ENCODE measurements at places on chromosomes 12 and 14.

DNA sequence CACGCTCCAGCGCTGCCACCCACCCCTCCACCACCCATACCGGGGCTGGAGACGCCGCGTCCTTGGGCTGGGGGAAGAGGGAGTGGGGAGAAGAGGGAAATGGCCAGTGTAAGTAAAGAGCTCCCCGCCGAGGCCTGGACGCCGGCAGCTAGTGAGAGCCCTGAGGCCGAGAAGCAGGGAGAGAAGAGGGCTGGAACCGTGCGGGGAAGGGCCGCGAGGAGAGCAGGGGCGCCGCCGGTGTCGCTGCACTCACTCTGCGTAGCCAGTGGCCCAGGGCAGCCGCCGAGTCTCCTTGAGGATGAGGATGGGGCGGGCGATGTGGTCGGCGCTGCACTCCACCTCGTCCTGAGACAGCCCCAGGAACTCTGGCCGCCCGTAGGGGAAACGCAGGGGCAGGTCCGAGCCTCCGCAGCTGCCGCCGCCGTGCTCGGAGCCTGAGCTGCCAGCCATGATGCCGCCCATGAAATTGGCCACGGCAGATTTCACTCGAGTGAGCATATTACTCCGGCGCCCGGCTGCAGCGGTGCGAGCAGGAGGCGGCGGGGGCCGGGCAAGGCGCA is 631 bp downstream of the PPM1H start:
- peak; percentile 19 for DNase-seq

GRCh38 chr14:53929871-53930715 is 26.5 kb downstream of the BMP4 start:
- DNase-seq: no peak

DNA sequence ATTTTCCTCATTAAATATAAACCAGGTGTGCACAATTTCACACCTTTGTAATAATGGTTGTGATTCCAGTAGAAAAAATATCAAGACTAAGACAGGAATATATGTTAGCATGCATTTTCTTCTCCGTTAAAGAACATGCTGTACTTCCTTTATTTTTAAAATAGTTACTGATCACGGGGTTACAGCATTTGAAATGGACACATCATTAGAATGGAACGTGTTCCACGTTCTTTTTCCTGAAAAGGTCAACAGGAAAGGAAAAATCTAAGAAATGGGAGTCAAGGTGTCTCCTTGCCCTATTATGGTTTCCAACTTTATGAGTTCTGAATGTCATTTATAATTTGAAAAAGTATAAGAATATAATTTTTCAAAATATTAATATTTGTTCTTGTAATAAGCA is 1325.7 kb downstream of the SLC16A7 start:
- DNase-seq: no peak

DNA sequence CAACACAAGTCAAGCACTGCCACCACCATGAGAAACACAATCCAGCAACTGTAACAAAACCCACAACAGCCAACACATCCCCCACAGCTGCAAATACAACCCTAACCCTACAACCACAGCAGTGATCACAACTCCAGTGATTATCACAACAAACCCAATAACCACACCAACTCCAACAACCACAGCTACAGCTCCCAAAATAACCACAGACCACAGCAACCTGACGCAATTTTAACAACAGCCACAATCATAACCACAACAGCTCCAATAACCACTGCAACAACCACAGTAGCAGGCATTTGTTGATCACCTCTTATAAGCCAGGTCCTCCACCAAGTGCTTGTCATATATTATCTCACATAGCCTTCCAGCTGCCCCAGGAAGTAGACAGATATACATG is 42.2 kb upstream of the FAM181A start:
- no peak for DNase-seq

DNA sequence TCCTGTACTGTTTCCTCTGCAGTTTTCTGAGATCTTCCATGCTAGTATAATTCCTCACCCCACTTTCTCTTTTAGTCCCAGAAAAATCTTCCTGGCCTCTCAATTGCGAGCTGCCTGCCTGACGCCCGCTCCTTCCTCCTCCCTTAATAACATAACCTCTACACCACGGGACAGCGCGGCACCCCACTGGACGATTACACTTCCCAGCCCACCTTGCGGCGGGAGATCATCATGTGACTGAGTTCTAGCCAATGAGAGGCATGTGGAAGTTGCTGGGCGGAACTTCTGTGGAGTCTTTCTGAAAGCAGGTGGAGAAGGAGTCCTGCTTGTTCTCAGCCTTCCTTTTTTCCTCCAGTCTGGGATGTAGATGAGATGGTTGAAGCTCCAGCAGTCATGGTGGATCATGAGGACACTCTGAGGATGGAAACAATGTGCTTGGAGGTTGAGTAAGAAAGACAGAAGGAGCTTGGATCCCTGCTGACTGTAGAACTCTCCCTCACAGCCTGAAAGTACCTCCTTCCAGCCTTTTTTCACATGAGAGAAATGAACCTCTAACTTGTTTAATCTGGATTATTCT is 133.6 kb upstream of the VRK1 start:
- no peak for DNase-seq

DNA sequence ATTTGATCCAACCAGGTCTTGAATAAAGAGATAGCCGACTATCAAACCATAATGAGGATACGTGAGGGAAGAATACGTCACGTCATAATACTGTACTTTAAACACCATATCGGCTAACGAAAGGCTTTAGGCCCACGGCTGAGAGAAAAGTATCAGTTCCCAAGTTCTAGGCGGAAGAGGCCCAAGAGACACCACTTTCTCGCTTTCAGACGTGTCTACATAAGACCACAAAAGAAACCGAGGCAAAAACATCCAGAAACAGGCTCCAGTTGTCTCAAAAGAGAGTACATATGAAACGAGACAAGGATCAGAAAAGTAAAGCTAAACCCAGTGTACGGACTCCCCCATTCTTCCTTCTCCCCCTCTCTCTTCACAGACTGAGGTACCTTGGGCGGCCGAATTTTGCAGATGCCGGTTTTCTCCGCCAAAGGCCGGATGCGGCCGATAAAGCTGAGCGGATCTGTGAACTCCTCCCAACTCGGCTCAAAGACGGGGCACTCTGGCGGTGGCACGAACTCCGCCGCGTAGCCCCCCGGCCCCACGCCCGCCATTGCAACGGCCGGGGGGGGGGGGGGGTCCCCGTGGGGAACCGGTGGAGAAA is 479 bp downstream of the KDM5A start:
- no peak for DNase-seq

GRCh38 chr12:106769078-106769477 is 5.4 kb upstream of the RIC8B start:
- DNase-seq: no peak

- no peak for DNase-seq
These were observed 60.0 kb downstream of the HRK start for GRCh38 chr12:116821291-116821690.

DNA sequence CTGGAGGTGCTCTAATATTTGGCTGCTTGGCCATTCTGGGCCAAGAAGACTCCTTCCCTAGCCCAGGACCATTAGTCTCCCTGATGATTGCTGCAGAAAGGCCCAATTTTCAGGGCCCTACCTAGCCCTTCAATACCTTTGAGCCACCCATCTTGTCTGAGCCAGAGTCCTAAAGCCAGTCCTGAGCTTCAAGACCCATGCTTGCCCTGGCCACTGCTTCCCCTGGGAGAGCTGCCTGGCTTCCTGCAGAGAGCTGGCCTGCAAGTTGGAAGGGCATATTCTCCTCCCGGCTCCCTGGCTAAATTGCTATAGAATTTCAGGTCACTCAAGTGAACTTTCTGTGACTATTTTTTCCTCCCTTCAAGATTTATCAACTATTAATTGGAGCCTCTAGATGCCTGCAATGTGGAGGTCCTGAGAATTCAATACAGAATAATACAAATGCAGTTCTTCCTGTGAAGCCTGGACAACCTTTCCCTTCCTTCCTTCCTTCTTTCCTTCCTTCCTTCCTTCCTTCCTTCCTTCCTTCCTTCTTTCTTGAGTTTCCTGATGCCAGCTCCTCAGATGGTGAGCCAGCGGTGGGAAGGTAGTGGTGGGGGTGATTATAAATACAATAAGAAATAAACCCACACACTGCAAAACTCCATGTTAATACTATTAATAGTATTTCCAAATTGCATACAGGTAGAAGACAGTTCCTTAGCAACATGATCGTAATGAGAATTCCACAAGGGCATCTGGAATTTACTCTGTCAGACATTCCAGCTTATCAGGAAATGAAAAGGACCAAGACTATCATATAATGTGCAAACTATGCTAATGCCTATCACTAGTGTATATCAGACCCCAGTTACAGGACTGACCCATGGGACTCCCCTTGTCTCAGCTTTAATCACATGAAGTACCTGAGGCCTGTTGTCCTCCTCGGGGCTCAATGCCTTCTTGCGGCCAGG is 108.1 kb downstream of the ZFP36L1 start:
- no peak for DNase-seq

- no peak for DNase-seq
These were observed 97.3 kb downstream of the DERA start for GRCh38 chr12:16008421-16008824.

GRCh38 chr14:55128386-55129085 is 516 bp upstream of the LGALS3 start:
- no peak for DNase-seq

- no peak for DNase-seq
These were observed 1139.1 kb upstream of the TMEM132C start for GRCh38 chr12:127127897-127128296.

DNA sequence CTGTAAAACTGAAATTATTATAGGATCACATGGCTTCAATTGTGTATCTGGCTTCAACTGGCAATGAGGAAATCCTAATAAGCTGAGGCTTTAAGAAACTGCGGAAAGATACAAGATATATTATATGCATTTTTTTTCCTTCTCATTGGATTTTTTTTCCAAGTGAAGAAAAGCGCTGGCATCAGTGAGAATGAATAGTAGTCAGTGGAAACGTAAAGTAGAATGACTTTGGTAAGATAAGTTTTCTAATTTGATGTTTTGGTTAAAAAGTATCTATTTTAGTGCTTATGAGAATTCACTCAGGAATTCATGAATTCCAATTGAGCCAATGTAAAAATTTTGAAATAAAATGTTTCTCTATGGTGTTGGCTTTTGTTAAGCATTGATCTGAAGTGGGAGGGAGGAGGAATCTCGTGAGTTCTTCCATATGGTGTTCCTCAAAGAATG is 173.5 kb upstream of the FRMD6 start:
- no peak for DNase-seq

DNA sequence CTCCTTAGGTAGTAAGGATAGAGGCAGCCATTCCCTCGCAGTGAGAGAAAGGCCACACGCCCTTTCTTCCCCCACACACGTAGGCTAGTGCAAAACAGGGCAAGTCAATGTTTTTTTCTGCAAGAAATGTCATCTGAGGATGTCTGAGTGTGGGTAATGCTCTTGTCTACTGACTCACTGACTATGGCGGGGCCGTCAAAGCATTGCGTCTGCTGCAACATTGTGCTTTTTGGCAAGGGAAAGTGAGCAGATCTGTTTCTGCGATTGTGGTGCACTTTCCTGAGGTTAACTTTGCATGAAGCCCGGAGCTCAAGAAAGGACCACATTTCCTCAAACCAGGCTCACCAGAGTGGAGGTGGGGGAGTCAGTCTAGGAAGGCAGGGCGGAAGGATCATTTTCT is 181.6 kb upstream of the GZMB start:
- DNase-seq: no peak

DNA sequence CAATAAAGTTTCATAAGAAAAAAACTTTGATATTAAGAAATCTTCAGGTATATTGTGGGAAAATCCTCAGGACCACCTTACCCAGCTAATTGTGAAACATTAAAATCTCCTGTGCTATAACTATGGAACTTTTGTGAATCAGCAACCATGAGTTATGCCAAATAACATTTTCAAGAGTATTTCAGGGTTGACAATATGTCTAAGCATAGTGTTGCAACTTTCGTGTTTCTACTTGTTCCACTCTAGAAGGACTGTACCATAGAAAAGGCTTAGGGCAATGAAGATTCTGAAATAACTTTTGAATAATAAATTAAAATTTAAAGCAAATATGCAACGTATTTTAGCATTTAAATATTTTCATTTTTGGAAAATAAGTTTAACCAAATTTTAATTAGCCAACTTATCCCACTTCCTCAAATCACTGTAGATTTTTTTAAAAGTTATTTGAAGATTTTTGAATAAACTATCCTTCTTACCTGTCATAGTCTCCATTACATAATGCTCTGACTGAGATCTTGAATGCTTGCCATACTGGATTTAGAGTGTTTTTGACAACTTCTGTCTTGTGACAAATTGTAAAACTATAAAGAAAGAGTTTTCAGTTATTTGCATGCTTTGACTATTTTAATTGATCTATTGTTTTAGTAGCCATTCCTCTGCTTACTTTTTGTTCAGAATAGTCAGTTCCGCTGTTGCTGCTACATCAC is 143.6 kb downstream of the CPNE8 start:
- DNase-seq: no peak

- no peak for DNase-seq
These were observed 116.1 kb downstream of the C12orf42 start for GRCh38 chr12:103379670-103380069.

DNA sequence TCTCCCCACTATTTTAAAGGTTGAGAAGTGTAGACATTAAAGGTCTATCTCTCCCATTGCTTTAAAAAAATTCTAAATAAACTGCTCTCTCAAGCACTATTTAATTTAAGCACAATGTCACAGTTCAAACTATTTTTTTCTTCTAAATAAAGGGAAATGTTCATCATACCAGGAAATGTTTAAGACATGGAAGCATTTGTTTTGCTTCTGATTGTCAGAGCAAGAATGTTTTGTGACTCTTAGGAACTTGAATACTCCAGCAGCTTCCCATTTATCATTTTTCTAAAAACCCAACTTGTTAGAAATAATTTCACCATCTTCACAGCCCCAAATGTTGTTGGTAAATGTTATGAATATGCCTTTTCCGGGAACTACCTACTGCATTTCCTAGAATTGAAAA is 121.8 kb upstream of the NTF3 start:
- DNase-seq: no peak

DNA sequence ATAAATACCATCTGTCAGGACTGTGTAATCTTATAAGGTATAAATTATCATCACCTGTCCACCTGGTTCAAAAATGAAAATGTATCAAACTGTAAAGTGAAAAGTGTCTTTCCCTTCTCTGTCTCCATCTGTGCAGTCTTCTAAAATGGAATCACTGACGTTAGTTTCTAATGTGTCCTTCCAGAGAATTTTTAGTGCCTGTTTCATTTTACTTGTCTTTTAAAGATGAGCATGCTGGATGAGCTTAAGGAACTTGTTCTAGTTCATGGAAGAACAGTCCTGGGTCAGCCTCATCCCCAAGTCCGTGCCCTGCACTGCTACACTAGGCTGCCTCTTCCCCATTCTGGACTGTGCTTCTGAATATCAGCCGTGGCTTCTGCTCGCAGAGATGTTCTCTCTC is 5.4 kb upstream of the NT5DC3 start:
- no peak for DNase-seq

Measured in adrenal gland (tissue), 19 donors.